CD14-positive monocyte (primary cell): ENCODE measurements at places on chromosomes 3 and 15. TPM values are rescaled to one million over a fixed set of nuclear protein-coding genes. Genes with fewer than 3 reads are reported as not detected.

GRCh38 chr15:69131362-69132220 is 28.8 kb upstream of the GLCE start:
- H3K4me1 ChIP-seq: peaks cover 52% of the 10 kb centered on the region
- no peaks in the 10 kb centered on the region for H3K27me3 ChIP-seq
- no peak overlapping the region for H3K4me3 ChIP-seq
- H3K36me3 ChIP-seq: no peaks in the 10 kb centered on the region

GRCh38 chr3:26312816-26313215 is 309.8 kb upstream of the LRRC3B start:
- H3K36me3 ChIP-seq: no peaks in the 10 kb centered on the region
- no peaks in the 10 kb centered on the region for H3K27me3 ChIP-seq
- no peaks in the 10 kb centered on the region for H3K4me1 ChIP-seq
- no peak for DNase-seq

DNA sequence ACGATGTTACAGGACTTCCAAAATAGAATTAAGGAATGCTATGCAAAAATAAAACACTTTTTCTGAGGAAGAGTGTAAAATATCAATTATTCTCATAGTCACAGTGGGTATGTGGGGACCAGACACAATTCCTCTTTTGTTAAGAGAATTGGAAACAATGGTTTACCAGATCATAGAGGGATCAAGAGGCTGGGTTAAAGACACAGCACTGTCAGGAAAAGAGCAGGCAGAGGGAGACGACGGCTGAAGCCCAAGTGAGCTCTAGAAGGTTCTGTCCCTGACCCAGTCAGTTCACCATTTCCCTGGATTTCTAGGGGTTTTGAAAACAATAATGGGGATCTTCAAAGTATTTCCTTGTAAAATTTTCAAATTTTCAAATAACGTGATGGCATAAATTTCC is 54.0 kb upstream of the POLR2M start:
- H3K4me1 ChIP-seq: no peaks in the 10 kb centered on the region
- DNase-seq: no peak
- no peaks in the 10 kb centered on the region for H3K27me3 ChIP-seq
- H3K36me3 ChIP-seq: no peaks in the 10 kb centered on the region
- H3K27ac ChIP-seq: no peak overlapping the region

- H3K27me3 ChIP-seq: no peaks in the 10 kb centered on the region
- H3K4me3 ChIP-seq: no peak overlapping the region
- no peaks in the 10 kb centered on the region for H3K36me3 ChIP-seq
- DNase-seq: no peak
- peaks cover 24% of the 10 kb centered on the region for H3K4me1 ChIP-seq
These were observed 14.1 kb upstream of the PGPEP1L start for GRCh38 chr15:99021694-99022093.

GRCh38 chr3:72160351-72160750 is 375.4 kb upstream of the PROK2 start:
- H3K4me1 ChIP-seq: peaks cover 11% of the 10 kb centered on the region
- no peaks in the 10 kb centered on the region for H3K27me3 ChIP-seq
- DNase-seq: no peak

GRCh38 chr3:65048151-65048550 is 360.4 kb upstream of the ADAMTS9 start:
- no peaks in the 10 kb centered on the region for H3K4me1 ChIP-seq
- no peak for DNase-seq
- H3K27me3 ChIP-seq: no peaks in the 10 kb centered on the region
- no peaks in the 10 kb centered on the region for H3K36me3 ChIP-seq
- H3K4me3 ChIP-seq: no peak overlapping the region

DNA sequence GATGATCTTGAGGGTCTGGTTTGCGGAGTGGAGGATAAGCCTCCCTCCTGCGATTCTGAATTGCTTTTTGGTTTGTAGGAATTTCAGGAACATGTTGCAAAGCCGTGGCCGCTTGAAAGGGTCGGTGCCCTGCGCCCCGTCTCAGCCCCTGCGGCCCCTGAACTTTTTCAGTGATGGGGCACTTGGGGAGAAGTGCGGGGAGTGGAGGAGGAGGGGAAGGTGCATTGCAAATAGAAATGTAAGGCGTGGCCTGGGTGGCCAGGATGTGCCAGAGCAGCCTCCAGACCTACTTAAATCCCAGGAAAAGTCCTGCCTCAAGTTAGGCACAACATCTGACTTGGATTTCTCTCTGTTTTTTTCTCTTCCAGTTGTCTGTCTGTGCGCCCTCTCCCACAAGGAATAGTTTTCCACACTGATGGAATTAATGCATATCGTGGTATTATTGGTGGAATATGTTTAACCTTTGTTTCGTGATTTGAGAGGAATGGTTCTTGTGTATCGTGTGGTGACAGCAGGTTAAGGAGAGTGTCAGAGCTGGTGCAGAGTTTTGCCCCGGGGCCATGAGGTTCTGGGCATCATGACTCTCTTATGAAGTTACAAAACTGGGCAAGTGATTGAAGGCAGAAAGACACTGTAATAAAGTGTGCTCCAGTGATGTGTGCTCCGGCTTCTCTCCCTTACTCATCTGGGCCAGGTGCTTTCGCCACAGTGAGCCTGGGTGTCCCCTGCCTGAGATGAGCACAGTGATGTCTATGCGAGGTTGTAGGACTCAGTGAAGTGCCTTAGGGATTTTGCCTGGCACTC is 153.8 kb downstream of the PGPEP1L start:
- no peaks in the 10 kb centered on the region for H3K36me3 ChIP-seq
- peak overlapping the region; percentile 86 for H3K4me3 ChIP-seq
- peak overlapping the region; percentile 78 for H3K27ac ChIP-seq
- no peaks in the 10 kb centered on the region for H3K27me3 ChIP-seq
- DNase-seq: no peak

DNA sequence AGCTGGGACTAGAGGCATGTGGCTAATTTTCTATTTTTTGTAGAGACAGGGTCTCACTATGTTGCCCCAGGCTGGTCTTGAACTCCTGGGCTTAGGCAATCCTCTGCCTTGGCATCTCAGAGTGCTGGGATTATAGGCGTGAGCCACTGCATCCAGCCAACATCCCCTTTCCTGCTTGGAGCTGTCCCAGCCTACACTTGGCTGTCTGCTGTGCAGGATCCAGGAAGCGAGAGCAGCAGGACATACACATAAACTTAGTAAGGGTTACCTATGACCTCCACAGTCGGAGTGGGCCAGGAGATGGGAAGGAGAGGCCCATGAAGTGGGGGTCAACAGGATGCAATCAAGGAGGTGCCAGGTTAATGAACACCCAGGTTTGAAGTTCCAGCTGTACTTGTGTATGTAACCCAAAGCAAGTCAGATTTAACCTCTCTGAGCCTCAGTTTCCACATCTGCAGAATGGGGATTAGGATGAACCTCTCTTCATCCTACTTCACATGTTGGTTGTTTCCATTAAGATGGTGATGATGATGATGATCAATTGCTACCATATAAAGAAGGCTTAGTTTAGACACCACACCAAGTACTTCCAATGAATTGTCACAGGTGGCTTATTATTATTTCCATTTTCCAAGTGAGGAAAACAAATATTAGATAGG is 69.5 kb upstream of the OXTR start:
- H3K4me1 ChIP-seq: no peaks in the 10 kb centered on the region
- H3K27ac ChIP-seq: no peak overlapping the region
- no peak for DNase-seq
- H3K36me3 ChIP-seq: no peaks in the 10 kb centered on the region

DNA sequence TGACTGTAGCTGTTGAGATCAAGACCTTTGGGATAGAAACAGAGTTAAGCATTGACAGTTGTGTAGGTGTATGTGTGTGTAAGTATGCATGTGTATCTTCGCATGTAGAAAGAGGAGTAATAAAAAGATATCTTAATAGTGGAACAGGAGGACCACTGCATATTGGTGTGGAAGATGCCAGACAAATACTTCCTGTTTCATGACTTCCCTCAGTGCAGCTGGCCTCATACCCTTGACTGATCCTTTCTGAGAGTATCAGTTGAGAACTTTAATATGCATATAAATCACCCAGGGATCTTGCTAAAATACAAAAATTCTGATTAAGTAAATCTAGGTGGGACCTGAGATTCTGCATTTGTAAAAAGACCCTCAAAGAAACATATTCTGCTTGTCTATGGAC is 8.5 kb upstream of the ZBED2 start:
- DNase-seq: no peak
- H3K27ac ChIP-seq: no peak overlapping the region
- no peak overlapping the region for H3K4me3 ChIP-seq
- no peaks in the 10 kb centered on the region for H3K27me3 ChIP-seq
- H3K36me3 ChIP-seq: no peaks in the 10 kb centered on the region
- H3K4me1 ChIP-seq: no peaks in the 10 kb centered on the region

ATR gene
- polyA plus RNA-seq: 6.3 TPM

MOBP gene
- not detected in 2 replicates for polyA plus RNA-seq

SCAANT1 gene
- not detected for polyA plus RNA-seq

P2RY14 gene
- polyA plus RNA-seq: 0.67 TPM

TLR9 gene
- 0.43 and 0.91 TPM in 2 replicates for polyA plus RNA-seq
